ENCODE measurements at places on chromosomes 7 and 10. TPM values are rescaled to one million over a fixed set of nuclear protein-coding genes. Genes with fewer than 3 reads are reported as not detected.

The ZNF804B gene
- total RNA-seq: not detected

The PRLHR gene
- not detected for total RNA-seq

The CDHR3 gene
- 8.0 TPM for total RNA-seq

The PNLIP gene
- not detected for total RNA-seq

The TCF7L2 gene
- total RNA-seq: 28.9 TPM

The ARHGEF5 gene
- 21.3 TPM for total RNA-seq

The NUTM2A gene
- 0.48 TPM for total RNA-seq
